ENCODE measurements at places on chromosomes 16 and 17.

DNA sequence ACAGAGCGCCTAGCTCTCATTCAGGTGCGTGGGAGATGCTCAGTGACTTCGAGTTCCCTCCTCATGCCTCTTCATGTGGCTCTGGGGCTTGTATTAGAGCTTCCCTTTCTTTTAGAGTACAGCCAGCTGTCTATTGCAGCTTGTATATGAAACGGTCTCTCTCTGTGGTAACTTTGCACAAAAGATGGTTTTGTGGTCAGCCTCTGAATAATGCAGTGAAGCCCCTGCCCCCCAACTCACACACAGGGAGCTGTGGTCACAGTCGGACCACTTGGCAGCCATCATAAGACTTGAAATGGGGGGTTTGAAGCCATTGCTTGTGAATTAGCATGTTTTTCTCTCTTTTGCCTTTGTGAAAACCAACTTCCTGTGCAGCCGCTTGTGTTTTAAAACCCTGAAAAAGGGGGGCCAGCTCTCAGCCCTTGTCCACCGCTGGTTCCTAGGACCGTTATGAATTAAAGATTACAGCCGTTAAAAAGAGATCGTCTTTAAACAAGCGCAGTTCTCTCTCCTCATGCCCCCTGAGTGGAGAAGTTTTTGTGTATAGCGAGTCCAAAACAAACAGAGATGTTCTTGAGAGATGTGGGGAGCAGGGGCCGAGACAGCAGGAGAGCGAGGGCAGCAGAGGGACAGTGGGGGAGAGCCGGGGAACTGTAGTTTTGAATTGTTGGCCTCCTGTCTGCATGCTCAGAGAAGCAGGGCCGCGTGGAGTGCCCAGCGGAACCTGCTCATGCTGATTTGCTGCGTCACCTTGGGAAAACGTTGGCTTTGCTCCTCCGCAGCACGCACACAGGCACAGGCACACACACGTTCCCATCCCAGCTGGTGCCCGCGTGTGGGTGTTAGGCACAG is 199.0 kb downstream of the MSI2 start:
- DNase-seq, result peak; percentile 48

DNA sequence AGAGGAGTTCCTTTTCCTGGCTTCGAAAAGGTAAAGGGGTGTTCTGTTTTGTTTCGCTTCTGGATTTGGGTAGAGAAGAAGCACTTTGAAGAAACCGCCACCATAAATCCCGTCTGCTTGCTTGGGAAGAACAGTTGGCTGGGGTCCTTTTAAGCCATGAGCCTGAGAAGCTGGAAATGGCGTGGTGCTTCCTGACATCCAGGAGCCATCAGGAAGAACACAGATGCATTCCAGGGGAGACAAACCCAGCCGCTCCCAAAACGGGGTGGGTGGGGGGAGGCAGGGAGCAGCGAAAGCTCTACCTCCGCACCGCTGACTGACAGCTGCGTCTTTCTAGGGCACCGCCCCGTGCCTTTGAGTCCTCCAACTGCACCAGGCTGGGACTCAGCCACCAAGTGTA is 91.6 kb downstream of the ZDHHC7 start:
- DNase-seq, result no peak

GRCh38 chr16:67543582-67543981 is 15.0 kb downstream of the RIPOR1 start:
- no peak for DNase-seq

GRCh38 chr17:67696347-67696746 is 21.4 kb upstream of the NOL11 start:
- no peak for DNase-seq

DNA sequence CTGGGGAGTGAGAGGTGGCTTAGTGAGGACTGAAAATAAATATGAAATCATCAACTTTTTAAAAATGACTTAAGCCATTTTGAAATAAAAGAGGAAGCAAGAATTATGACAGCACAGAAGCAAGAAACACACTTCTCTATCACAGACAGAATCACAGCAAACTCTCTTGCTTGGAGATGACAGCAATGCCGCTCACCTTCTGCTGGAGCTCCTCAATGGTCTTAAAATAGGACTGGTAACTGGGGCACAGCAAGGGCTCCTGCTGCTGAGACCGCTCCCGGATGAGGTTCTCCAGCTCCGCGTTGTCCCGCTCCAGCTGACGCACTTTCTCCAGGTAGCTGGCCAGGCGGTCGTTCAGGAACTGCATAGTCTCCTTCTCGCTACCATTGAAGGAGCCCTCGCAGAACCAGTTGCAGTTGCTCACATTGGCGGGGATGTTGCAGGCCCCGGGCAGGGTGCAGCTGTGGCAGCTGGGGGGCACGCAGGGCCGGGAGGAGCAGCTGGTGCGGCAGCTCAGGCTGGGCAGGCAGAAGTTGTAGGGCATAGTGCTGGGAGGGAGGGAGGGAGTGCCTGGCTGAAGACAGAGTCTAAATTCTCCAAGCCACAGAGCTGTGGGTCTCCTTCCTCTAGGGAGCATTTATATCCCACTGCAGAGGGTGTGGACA is at the start of gene KRT31:
TSS of gene KRT31 (minus strand) at position 613 of the 665 bp plus-strand sequence. CDS start at position 544, 69 bp downstream.
- DNase-seq, result no peak

DNA sequence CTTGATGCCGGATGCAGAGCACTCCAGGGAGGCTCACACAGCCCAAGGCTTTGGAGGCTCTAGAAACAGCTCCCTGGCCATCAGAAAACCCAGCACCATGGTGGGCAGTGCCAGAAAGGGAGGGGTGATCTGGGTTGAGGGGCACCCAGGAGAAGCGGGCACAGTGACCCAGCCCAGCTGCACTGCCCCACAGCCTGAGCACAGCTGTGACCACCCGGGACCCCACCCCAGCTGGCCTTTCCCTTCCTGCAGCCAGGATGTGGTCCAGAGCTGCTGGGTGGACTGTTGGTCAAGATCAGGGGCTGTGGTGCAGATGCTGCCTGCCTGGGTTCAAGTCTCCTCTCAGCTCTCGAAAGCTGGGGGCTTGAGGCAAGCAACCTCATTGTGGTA is 223.1 kb downstream of the ZNF423 start:
- no peak for DNase-seq

- no peak for DNase-seq
These were observed 9.5 kb downstream of the MTMR4 start for GRCh38 chr17:58504826-58505351.

GRCh38 chr16:55671206-55671973 is 15.6 kb downstream of the SLC6A2 start:
- DNase-seq, result no peak

GRCh38 chr17:20114466-20114865 is 105.3 kb downstream of the SPECC1 start:
- no peak for DNase-seq

DNA sequence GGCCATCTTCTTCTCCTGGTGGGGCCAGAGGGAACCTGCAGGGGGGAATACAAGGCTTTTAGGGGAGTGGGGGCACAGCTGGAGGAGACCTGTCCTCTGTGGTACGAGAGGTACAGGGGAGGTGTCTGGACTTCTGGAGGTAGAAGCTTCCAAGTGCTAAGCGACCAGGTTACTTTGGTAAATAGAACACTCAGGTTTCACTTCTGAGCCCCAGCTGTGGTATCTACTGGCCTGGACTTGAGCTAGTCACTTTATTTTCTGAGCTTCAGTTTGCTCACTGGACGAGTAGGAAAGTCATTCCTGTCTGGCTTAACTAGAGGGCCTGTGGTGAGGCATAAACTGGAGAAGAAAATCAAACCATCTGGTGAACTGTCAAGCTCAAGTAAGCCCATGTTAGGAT is at the start of gene HEATR9:
TSS of gene HEATR9 (minus strand) at position 155 of the 400 bp plus-strand sequence. CDS start at position 6, 149 bp downstream.
- DNase-seq, result no peak

- DNase-seq, result no peak
These were observed 17.8 kb upstream of the BLMH start for GRCh38 chr17:30309591-30309990.

GRCh38 chr17:30278032-30278431 is 13.7 kb downstream of the BLMH start:
- DNase-seq, result peak; percentile 13

- no peak for DNase-seq
These were observed 2100.7 kb downstream of the TP53TG3F start for GRCh38 chr16:35559911-35560636.

- DNase-seq, result no peak
These were observed 7.8 kb upstream of the PDP2 start for GRCh38 chr16:66872559-66872942.

DNA sequence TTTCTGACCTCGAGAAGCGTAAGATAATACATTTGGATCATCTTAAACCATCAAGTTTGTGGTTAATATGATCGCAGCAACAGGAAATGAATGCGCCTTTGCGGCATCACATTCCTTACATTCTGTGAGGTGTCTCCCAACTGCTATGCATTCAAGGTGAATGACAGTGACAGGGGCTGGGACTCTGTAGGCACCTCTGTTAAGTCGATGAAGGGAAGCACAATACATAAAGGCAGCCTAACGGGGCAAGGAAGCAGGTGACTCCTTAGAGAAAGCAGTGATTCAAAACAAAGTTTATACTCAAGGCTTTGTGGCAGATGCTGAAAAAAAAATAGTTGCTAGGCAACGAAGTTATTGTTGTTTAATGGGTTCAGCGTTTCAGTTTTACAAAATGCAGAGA is 21.6 kb upstream of the EVPL start:
- DNase-seq, result no peak

- DNase-seq, result no peak
These were observed 2.2 kb upstream of the CHD3 start for GRCh38 chr17:7886227-7887037.

DNA sequence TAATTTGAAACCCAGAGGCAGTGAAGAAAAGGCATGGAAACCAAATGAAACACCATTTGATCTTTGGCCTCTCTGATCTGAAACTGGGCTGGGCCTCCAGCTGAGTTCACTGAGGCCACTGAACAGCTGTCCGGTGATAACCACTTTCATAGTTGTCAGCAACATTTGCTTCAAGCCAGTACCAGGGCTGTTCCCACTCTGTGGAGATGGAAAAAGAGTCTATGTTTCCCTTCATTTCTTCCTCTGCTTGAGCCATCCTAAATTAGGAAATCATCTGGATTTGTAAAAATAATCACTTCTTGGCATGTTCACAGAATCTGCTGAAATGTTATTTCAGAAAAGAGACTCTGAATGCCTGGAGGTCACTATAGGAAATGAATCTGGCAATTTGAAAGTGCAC is 119.3 kb downstream of the STX8 start:
- no peak for DNase-seq

DNA sequence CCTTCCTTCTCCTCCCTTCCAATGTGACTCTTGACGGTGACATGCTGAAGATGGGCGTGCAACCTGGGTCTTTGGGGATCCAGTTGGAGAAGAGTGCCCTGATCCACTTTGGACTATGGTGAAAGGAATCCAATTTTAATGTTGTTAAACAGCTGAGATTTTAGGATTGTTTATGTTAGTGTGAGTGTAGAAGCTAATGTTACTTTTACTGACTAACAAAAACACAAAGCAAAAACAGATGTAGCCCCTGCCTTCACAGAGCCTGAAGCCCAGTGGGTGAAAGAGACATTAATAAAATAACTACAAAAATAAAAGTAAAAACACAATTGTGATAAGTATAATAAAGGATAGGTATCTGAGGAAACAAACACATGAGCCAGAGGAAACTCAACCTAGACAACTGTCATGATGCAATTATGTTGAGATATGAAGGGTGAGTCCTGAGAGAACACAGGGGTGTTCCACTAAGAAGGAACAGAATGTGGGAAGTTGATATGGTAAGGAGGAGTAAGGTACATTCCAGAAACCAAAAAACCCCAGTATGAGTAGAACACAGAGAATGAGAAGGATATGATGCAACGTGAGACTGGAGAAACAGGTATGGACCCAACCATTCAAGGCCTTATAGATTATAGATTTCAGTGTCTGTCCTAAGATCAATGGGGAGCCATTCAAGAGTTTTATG is 115.1 kb upstream of the PMFBP1 start:
- DNase-seq, result no peak

DNA sequence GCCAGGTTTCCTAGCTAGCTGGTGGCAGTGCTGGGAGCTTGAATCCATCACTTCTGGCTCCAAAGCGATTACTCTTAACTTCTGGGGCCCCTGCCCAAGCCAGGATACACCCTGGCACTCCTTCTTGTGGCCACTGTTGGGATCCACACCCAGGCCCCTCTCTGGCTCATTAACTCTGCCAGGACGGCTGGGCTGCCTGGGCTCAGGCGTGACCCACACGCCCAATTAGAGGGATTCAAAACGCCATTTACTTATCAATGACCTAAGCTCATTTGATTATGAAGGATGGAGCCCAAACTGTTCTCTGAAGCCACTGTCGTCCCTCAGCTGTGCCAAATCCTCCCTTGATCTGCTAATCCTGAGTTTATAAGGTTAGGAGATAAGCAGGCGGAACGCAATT is 79.7 kb upstream of the BRD7 start:
- DNase-seq, result no peak

- peak; percentile 85 for DNase-seq
These were observed 108.0 kb upstream of the CIBAR2 start for GRCh38 chr16:85220125-85220839.

DNA sequence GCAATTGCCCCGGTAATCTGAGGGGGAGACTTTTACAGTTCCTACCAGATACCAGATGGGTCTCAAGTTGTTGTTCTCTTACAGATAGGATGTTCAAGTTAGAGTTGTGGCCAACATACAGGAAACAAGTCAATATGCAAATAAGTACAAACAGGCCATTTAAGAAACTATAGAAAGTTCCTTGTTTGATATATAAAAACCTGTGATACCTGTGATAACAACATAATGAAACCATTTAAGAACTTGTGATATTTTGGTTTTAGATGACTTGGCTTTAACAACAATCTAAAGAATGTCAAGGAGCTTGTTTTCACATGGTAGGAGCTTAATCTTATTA is 16.8 kb downstream of the CDR2 start:
- no peak for DNase-seq

DNA sequence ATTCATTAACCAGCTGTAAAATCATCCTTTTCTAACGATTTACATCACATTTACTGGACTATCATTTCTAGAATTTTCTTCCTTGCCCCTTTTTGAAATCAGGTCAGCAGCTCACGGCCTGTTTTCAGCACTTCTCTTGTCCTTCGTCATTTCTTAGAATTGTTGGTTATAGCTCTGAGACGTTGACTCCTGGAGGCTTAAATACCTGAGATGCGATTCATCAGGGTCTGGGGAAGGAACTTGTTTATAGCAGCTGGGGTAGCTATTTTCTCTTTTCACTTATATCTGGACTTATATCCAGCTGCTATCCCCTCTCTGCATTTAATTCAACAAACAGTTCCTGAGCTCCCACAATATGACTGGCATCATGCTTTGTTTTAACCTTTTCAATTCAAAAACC is 338.7 kb upstream of the TNRC6C start:
- DNase-seq, result no peak

DNA sequence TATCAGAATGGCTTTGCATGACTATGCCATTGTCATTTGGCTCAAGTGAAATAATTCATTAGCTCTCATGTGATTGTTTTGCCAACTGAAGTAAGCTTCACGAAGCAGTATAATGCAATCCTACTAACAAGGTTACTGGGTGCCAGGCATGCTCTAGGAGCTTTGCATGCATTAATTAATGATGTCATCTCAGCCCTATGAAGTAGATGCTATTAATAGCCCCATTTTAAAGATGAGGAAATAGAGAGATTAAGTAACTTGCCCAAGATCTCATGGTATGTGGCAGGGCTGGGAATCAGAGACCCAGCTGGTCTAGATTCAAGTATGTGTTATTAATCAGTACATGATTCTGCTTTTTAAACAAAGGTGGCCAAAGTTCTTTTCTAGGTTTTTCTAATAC is 14.1 kb downstream of the KRT39 start:
- no peak for DNase-seq
